AG09309 (cell line): ENCODE measurements at places on chromosomes 3 and 15.

DNA sequence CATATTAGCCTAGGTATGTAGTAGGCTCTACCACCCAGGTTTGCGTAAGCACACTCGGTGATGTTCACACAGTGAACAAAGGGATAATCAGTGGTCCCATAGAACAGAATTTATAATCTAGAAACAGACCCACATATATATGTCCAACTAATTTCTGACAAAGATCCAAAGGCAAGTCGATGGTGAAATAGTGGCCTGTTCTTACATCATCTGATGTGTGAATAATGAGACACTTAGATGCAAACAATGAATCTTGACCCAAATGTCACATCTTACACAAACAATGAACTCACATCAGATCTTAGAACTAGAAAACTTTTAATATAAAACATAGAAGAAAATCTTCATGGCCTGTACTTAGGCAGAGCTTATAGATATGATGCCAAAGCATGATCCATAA, 17.6 kb upstream of the TM2D3 start:
- no peak for DNase-seq

GRCh38 chr15:59953392-59953883, 50.7 kb upstream of the FOXB1 start:
- no peak for DNase-seq

DNA sequence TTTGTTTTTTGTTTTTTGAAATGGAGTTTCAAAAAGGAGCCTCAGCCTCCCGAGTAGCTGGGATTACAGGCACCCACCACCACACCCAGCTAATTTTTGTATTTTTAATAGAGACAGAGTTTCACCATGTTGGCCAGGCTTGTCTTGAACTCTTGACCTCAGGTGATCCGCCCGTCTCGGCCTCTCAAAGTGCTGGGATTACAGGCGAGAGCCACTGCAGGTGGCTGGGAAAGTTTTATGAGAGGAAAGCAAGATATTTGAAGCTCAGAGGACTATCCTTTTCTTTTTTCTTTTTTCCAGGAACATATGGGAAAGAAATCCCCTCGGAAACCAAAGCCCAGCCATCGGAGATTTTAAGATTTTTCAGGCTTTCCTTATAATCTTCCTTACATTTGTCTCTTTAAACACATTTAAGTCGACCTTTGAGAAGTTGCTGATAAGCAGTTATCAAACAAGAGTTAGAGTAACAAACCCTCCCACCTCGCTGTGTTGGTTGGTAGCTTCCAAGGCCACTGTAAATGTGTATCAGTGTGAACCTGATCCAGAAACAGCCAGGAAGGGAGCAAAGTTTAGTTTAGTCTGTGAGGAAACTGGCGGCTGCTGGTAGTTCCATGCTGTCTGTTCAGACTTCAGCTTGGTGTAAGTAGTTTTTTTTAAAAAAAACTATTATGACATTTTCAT, 34.5 kb upstream of the MAP3K13 start:
- no peak for DNase-seq

DNA sequence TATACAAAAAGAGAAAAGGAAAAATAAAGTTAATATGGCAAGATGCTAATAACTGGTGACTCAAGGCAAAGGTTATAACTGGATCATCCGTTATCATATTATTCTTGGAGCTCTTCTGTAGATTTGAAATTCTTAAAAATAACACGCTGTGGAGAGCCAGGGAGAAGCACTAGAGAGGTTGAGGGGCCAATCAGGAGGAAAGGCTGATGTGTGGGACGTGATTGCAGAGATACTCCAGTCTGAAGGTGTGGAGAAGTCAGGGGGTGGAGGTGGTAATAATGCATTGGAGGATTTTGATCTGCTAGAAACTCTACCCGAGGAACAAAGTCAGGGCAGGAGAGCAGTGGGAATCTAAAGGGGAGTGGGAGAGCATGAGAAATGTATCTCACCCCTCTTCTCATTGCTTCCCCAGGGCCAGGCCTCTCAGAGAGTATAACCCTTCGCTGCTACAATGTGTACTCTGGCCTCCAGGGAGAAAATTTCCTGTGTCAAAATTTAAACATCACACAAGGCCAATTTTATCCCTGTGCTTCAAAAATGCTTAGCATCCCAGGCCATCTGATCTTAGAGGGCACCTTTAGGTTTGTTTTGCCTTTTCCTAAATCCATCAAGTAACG, 211.5 kb upstream of the SEMA6D start:
- no peak for DNase-seq

DNA sequence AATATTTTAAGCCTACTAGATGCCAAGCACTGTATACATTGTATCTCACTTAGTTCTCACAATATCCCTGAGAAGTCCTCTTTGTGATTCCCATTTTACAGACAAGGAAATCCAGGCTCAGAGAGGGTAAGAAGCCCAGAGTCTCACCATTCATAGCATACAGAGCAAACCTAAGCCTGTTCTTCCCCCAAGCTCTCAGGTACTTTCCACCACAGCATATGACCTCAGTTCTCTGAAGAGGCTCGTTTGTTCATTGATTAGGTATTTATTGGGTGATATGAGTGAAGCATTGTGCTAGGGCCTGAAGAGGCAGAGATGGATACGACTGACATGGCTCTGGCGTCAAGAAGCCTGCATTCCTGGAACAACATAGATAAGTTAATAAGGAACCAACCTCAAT, 310.9 kb upstream of the UMPS start:
- DNase-seq: no peak

- no peak for DNase-seq
Observed at GRCh38 chr15:77721963-77722362, 89.3 kb upstream of the LINGO1 start.

GRCh38 chr3:75332794-75333193, 331.3 kb upstream of the FRG2C start:
- peak; percentile 35 for DNase-seq
